ENCODE measurements at places on chromosomes 7 and 10. TPM values are rescaled to one million over a fixed set of nuclear protein-coding genes. Genes with fewer than 3 reads are reported as not detected.

GRCh38 chr10:80177781-80178636, 27.3 kb downstream of the ANXA11 start:
- H3K4me3 ChIP-seq = no peak overlapping the region
- H3K4me1 ChIP-seq = peaks cover 25% of the 10 kb centered on the region
- DNase-seq = no peak
- no peaks in the 10 kb centered on the region for H3K27me3 ChIP-seq
- H3K27ac ChIP-seq = peak overlapping the region; percentile 17

DNA sequence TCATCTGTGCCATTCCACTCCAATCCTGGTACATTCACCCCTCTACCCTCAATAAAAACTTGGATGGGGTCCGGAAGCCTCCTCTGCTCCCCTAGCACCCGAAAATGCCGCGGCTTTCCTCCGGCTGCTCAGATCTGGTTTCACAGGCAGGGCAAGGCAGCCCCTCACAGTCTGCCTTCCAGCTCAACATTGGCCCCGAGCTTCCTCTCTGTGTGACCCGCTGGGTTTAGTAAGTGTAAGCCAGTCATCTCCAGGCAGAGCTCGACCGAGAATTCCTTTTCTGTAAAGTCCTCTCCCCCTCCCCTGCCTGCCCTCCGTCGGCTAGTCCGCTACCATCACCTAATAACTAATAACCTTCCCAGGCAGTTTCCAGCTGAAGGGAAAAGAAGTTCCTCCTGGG, 3.4 kb downstream of the INHBA start:
- H3K27me3 ChIP-seq = no peaks in the 10 kb centered on the region
- H3K4me3 ChIP-seq = peak overlapping the region; percentile 82
- H3K4me1 ChIP-seq = peaks cover 4% of the 10 kb centered on the region
- peak overlapping the region; percentile 83 for H3K27ac ChIP-seq
- no peak for DNase-seq

GRCh38 chr10:10208196-10208595, 809.5 kb upstream of the CELF2 start:
- no peak overlapping the region for H3K4me3 ChIP-seq
- no peak overlapping the region for H3K27ac ChIP-seq
- DNase-seq = no peak
- H3K4me1 ChIP-seq = no peaks in the 10 kb centered on the region
- H3K27me3 ChIP-seq = no peaks in the 10 kb centered on the region

GRCh38 chr10:10128387-10128786, 889.3 kb upstream of the CELF2 start:
- H3K4me3 ChIP-seq = no peak overlapping the region
- DNase-seq = no peak
- no peak overlapping the region for H3K27ac ChIP-seq
- no peaks in the 10 kb centered on the region for H3K36me3 ChIP-seq

DNA sequence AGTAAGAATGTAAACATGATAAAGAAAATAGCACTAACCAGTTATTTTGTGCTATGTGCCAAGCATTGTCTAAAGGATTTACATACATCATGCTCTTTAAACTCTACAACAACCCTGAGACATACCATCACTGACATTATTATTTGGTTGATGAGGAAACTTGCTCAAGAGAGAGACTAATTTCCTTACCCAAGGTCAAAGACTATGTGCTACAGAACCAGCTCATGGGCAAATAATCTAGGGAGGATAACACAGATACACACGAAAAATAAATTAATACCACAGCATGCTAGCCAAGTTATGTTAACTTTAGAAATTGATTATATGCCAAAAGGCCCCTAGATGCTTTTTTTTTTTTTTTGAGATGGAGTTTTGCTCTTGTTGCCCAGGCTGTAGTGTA, 2.7 kb downstream of the ANKRD16 start:
- no peak for DNase-seq
- H3K4me1 ChIP-seq = peaks cover 21% of the 10 kb centered on the region
- H3K27ac ChIP-seq = no peak overlapping the region
- H3K27me3 ChIP-seq = no peaks in the 10 kb centered on the region

DNA sequence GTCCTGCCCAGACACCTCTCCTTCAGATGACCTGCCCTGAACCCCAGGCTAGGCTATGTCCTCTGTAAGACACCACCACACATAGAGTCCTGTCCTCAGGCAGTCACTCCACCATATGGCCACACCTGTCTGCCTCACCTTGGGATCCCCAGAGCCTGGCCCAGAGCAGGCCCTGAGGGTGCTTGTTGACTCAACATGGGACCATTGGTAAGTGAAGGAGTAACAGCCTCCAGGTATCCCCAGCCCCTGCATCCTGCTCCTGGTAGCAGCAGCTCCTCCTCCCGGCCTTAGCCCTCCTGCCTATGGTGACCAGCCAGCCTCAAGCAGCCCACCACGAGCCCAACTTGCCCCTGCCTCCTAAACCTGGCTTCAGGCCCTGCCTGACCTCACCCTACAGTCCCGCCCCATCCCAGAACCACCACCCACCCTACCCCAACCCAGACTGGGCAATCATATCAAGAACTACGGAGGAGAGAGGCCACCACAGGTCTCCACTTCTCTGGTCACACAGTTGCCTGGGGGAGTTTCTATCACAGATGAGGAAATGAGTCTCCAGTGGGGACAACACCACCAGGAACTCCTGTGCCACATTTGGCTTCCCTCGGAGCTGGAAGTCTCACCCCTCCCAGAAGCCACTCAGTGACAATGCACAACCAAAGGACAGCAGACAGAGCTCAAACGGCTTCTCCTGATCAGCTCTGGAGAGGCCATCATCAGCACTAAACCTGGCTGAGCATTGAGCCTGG, 136.6 kb downstream of the GRID1 start:
- no peaks in the 10 kb centered on the region for H3K4me1 ChIP-seq
- no peaks in the 10 kb centered on the region for H3K36me3 ChIP-seq
- H3K27me3 ChIP-seq = no peaks in the 10 kb centered on the region
- DNase-seq = no peak
- no peak overlapping the region for H3K27ac ChIP-seq
- H3K4me3 ChIP-seq = no peak overlapping the region

GRCh38 chr10:74021248-74022055, 23.5 kb downstream of the VCL start:
- H3K4me3 ChIP-seq = no peak overlapping the region
- H3K36me3 ChIP-seq = peaks cover 3% of the 10 kb centered on the region
- DNase-seq = no peak
- no peaks in the 10 kb centered on the region for H3K27me3 ChIP-seq
- peaks cover 63% of the 10 kb centered on the region for H3K4me1 ChIP-seq
- peak overlapping the region; percentile 59 for H3K27ac ChIP-seq

- no peaks in the 10 kb centered on the region for H3K4me1 ChIP-seq
- no peak overlapping the region for H3K4me3 ChIP-seq
- DNase-seq = no peak
- H3K27ac ChIP-seq = no peak overlapping the region
- H3K36me3 ChIP-seq = no peaks in the 10 kb centered on the region
- H3K27me3 ChIP-seq = no peaks in the 10 kb centered on the region
These were observed 273.9 kb downstream of the ETV1 start for GRCh38 chr7:13715534-13715933.

GRCh38 chr7:74525881-74526280, 72.2 kb downstream of the GTF2IRD1 start:
- no peak for DNase-seq
- no peaks in the 10 kb centered on the region for H3K4me1 ChIP-seq
- H3K27ac ChIP-seq = no peak overlapping the region
- H3K27me3 ChIP-seq = no peaks in the 10 kb centered on the region
- no peak overlapping the region for H3K4me3 ChIP-seq

- H3K27me3 ChIP-seq = no peaks in the 10 kb centered on the region
- H3K4me1 ChIP-seq = no peaks in the 10 kb centered on the region
- no peak overlapping the region for H3K27ac ChIP-seq
- no peaks in the 10 kb centered on the region for H3K36me3 ChIP-seq
These were observed 39.9 kb downstream of the AKR1D1 start for GRCh38 chr7:138116141-138116540.

GRCh38 chr7:130096243-130096827, 26.0 kb downstream of the KLHDC10 start:
- no peaks in the 10 kb centered on the region for H3K27me3 ChIP-seq
- H3K36me3 ChIP-seq = no peaks in the 10 kb centered on the region
- no peak overlapping the region for H3K27ac ChIP-seq
- no peak for DNase-seq
- H3K4me1 ChIP-seq = no peaks in the 10 kb centered on the region
- H3K4me3 ChIP-seq = no peak overlapping the region

DNA sequence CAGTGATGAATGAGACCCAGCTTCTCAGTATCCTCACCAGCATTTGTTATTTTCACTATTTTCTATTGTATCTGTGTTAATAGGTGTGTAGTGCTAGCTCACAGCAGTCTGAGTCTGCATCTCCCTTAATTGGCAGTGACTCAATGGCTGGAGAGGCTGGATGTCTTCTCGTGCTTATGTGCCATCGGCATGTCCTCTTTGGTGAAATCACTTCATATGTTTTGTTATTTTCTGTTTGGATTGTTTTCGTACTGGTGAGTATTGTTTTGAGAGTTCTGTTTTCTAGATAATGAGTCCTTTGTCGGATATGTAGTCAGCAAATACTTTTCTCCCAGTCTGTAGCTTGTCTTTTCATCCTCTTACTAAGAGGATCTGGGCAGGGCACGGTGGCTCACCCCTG, 66.1 kb downstream of the AMZ1 start:
- peaks cover 21% of the 10 kb centered on the region for H3K4me1 ChIP-seq
- no peak overlapping the region for H3K27ac ChIP-seq
- DNase-seq = no peak

DNA sequence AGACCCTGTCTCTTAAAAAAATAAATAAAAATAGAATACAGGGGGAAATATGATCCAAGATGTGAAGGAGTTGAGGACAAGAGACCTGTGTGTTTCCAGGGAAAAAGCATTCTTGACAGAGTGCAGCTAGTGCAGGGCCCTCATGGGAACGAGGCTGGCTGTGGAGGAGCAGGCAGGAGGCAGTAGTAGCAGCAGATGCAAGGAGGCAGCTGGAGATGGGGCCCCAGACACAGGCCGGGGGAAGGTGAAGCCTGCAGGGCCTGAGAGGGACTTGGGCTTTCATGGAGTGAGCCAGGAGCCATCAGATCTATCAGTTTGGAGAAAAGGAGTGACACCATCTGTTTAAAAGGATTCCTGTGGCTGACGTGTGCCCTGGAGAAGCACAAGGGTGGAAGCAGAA, 71.4 kb upstream of the ZNF438 start:
- no peak for DNase-seq
- H3K36me3 ChIP-seq = no peaks in the 10 kb centered on the region
- no peaks in the 10 kb centered on the region for H3K4me1 ChIP-seq
- H3K4me3 ChIP-seq = no peak overlapping the region
- H3K27me3 ChIP-seq = no peaks in the 10 kb centered on the region
- H3K27ac ChIP-seq = no peak overlapping the region

- H3K27ac ChIP-seq = no peak overlapping the region
- peak overlapping the region; percentile 88 for H3K4me3 ChIP-seq
- H3K27me3 ChIP-seq = no peaks in the 10 kb centered on the region
- peaks cover 3% of the 10 kb centered on the region for H3K4me1 ChIP-seq
These were observed 1.0 kb upstream of the UBN2 start for GRCh38 chr7:139230023-139230422.

ZNF804B gene
- not detected for total RNA-seq

CPA2 gene
- not detected for total RNA-seq

CYP2W1 gene
- total RNA-seq = not detected

PRR15 gene
- total RNA-seq = not detected

PANK1 gene
- total RNA-seq = 1.5 TPM

PPP1R17 gene
- not detected for total RNA-seq
